ENCODE measurements at places on chromosomes 3 and 15.

- no peak for DNase-seq
Observed at GRCh38 chr3:172268868-172269267, 179.4 kb downstream of the GHSR start.

DNA sequence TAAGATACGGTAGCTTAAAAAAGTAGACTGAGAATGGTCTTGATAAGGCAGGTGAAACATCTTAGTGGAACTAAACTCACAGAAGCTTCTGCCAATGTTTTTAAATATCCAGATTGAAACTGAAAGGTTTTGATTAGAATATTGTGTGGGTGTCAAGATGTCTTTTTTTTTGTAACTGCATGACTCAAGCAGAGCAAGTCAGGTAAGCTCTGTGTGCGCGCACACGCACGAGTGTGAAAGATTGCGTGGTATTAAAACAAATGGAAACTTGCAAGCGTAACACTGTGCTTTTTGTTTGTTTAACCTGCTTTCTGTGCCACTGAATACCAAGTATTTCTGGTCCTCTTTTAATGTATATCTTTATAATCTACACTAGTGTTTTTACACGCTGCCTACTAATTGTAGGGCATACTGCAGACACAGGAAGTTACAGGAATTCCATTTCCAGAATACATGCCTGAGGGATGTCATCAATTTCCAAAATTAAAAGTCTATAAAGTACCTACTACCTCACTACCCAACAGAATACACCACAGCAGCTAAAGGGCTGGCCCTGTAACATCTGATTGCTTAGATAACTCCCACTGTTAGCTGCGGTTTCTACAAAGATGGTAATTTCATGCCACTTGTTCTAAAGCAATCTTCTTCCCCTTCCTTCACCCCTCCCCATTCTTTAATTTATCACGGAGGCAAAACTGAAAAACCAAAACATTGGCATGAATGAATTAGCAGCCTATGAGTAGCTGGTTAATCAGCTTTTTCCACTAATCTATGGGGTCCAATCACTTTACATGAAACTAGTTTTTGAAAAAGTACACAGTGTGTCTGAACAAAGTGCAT is 472.8 kb downstream of the SHQ1 start:
- no peak for DNase-seq

DNA sequence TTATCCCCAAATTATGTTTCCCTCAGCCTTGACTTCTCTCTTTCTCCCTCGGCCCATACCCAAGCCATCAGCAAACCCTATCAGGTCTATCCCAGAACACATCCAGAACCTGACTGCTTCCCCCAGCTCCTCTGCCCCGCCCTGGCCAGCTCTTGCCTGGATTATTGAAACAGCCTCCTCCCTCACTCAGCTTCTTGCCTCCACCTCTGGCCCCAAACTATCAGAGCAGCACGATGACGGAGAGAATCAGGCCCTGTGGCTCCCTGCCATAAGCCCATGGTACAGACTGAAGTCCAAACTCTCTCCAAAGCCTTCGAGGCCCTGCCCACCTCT is 105.3 kb upstream of the LINGO1 start:
- DNase-seq: no peak

GRCh38 chr3:148513096-148513543 is 184.6 kb upstream of the AGTR1 start:
- no peak for DNase-seq

DNA sequence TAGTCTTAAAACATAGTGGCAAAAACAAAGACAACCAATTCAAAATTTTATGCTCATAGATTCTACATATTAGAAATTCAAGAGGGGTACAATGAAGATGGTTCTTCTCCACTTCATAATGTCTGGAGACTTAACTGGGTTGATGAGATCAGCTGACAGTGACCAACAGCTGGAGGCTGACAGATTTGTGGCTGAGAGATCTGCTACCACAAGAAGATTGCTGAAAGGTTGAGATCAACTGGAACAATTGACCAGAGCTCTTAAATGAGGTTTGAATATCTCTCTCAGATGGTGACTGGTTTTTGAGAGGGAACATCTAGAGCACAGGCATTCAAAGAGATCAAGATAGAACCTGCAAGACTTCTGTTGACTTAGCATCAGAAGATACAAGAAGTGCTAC is 254.1 kb upstream of the ARPP21 start:
- no peak for DNase-seq

- DNase-seq: no peak
Observed at GRCh38 chr3:77563012-77563411, 523.1 kb downstream of the ROBO2 start.

DNA sequence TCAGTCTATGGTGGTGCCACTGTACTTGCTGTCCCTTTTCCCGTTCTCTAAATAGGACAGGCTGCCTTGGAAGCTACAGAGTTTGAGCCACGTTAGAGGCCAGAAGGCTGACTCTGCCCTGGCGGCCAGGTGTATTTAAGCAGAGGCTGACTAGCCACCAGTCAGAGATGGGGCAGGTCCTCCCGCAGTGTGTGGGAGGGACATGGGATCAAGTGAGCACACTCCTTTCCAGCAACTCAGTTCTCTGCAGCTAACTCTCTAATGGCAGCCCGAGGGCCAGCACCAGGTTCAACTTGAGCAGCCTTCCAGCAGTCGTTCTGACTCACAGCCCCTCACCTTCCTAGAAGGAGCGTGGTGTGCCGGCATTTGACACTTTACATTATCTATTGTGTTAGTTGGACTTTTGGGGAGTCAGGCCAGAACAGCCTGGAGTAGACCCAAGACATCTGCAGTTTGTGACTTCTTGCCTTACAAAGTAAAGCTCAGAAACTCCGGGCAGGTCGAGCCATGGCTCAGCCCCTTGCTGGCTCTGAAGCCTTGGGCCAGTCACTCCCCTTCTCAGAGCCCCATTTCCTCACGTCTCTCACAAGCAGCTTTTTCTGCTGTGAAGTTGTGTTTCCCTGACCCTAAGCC is 46.7 kb upstream of the MYZAP start:
- DNase-seq: no peak

GRCh38 chr3:170442947-170443346 is 24.3 kb downstream of the CLDN11 start:
- DNase-seq: no peak
